ENCODE measurements at places on chromosomes 5 and 9. TPM values are rescaled to one million over a fixed set of nuclear protein-coding genes. Genes with fewer than 3 reads are reported as not detected.
A peak's percentile ranks its signal among the peaks of the same experiment; 100 is the strongest.

GRCh38 chr5:6452622-6453504 is 4.2 kb downstream of the UBE2QL1 start:
- no peak for DNase-seq

DNA sequence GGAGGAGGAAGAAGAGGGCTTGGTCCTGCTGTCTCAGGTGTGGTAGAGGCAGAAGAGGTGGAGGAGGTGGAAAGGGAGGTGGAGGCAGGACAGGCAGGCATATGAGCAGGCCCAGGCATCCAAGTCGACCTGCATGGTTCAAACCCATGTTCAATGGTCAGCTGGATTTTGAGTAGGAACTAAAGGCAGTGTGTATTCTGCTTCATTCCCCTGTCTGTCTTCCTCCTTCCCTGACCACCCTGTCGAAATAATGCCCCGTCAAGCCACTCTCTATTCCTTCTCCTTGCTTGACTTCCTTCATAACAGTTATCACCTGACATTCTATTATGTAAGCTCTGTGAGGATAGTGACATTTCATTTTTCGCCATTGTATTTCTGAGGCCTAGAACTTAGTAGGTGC is 34.8 kb downstream of the ATP6V0E1 start:
- DNase-seq: no peak

DNA sequence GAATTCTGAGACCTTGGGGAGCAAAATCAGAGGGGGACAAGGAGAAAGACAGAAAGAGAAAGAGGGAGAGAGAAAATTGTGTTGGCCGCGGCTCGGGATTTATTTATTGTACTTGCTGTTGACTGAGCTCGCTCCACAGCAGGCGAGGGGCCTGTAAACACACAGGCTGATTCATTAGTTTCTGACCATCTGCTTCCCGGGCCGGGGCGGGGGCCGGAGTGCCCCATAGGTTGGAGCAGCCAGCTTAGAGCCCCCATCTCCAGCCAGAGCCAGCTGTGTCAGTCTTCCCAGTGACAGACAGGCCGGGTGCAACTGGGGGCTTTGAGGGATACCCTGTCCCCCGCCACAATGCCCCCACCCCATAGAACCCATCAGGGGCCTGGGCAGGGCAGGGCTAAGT is 30.9 kb downstream of the NTNG2 start:
- no peak for DNase-seq

- no peak for DNase-seq
These were observed 51.8 kb upstream of the TGFBR1 start for GRCh38 chr9:99052815-99053715.

DNA sequence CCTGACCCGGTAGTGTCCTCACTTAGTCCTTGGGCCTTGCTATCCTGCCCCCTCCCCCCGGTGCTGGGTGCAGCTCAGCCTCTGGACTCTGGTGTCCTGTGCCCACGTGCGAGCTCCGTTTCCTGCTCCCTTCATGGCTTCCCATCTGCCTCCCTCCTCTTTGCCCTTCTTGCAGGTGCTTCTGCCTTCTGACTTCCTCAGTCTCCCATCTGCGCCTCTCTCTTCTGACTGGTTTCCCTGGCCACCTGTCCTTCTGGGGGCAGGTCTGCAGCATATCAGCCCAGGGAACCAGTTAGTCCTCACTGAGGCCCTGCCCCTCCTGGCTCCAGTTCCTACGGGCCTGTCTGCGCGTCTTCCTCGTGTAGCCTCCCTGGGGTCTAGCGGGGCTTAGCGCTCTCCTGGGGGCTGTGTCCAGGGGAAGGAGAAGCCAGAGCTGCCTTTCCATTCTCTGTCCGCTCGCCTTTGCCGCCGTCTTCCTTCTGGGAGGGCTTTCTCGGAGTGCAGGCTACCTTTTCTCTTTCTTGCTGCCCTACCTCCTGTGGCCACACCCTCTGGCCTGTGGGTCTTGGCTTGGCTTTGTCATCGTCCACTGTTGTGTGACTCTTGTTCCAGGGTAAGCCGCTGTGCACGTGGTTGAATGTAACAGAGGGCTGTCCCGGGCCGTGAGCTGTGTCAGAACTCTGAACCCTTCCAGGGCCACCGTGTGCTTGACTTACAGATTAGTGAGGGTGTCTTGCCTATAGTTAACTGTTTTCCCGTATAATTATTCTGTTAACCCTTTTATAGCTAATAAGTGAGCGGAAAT is 51.8 kb downstream of the EHMT1 start:
- DNase-seq: peak; percentile 62

GRCh38 chr5:3825531-3826451 is 230.2 kb downstream of the IRX1 start:
- no peak for DNase-seq

GRCh38 chr9:135890190-135891026 is 16.9 kb downstream of the CAMSAP1 start:
- no peak for DNase-seq

NR5A1 gene
- not detected for total RNA-seq

EPB41L4B gene
- total RNA-seq: 105 TPM

- DNase-seq: no peak
These were observed 96.4 kb downstream of the CAMSAP1 start for GRCh38 chr9:135810806-135811575.

GRCh38 chr9:86700629-86701028 is 246.7 kb downstream of the GAS1 start:
- peak; percentile 12 for DNase-seq

Measured in transverse colon (tissue), 4 donors.